Endodermal cell (in vitro differentiated cells): ENCODE measurements at places on chromosomes 6 and 20. TPM values are rescaled to one million over a fixed set of nuclear protein-coding genes. Genes with fewer than 3 reads are reported as not detected.

The ANKRD66 gene
- not detected in 3 replicates for total RNA-seq

The DNAH8 gene
- total RNA-seq = not detected in 3 replicates

The SCUBE3 gene
- 0.81 and 0.86 TPM in 2 replicates for total RNA-seq

The SRXN1 gene
- total RNA-seq = 9.7 and 12.0 TPM in 2 replicates

The STX11 gene
- total RNA-seq = 0.29 to 0.38 TPM in 2 of 3 replicates, not detected in the other

The TMEM244 gene
- total RNA-seq = not detected in 3 replicates

The HLA-F gene
- 0.48 and 1.1 TPM in 2 replicates for total RNA-seq

The TEAD3 gene
- 27.9 to 36.4 TPM (median 29.2 TPM) in 3 replicates for total RNA-seq

The LST1 gene
- 0.21 TPM in 1 of 3 replicates, not detected in the others for total RNA-seq

The GPANK1 gene
- 16.1 and 18.0 TPM in 2 replicates for total RNA-seq

The KCNB1 gene
- total RNA-seq = 0.70 and 0.84 TPM in 2 replicates

The LGSN gene
- total RNA-seq = 0.37 TPM in 1 of 2 replicates, not detected in the other

The CLPSL2 gene
- 1.0 and 1.1 TPM in 2 replicates for total RNA-seq

The GNRH2 gene
- total RNA-seq = 0.72 TPM in 1 of 3 replicates, not detected in the others

DNA sequence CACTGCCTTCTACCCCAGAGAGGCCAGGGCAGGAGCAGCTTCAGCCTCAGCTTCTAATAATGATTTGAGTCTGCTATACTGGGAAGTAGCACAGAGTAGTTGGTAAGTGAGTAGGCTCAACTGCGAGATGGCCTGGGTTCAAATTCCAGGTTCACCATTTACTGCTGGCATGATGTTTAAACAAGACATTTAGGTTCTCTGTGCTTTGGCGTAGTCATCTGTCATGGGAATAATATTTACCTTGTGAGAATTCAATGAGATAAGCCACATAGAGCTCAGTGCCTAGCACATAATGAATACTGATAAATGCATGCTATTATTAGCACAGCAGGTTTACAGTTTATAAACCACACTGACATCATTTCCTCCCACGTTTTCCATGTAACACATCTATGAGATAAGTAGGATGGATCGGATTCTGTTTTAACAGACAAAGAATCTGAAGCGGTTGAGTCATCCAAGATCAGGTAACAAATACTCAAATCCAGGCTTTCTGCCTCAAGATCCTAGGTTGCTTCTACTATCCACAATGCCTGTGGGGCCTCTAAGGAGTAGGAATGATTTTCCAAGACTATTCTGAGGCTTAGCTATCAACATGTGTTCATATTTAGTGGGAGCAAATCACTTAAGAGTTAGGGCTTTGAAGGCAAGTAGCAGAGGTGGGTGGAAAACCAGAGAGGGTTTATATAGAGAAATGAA lies 72.9 kb upstream of the DTNBP1 start:
- DNase-seq = no peak

- DNase-seq = no peak
Measured at GRCh38 chr20:47984437-47984836, 199.2 kb upstream of the SULF2 start.

GRCh38 chr6:10419749-10420545 lies 5.1 kb upstream of the TFAP2A start:
- no peak for DNase-seq

- no peak for DNase-seq
Measured at GRCh38 chr6:29729774-29730328, 6.6 kb downstream of the HLA-F start.

DNA sequence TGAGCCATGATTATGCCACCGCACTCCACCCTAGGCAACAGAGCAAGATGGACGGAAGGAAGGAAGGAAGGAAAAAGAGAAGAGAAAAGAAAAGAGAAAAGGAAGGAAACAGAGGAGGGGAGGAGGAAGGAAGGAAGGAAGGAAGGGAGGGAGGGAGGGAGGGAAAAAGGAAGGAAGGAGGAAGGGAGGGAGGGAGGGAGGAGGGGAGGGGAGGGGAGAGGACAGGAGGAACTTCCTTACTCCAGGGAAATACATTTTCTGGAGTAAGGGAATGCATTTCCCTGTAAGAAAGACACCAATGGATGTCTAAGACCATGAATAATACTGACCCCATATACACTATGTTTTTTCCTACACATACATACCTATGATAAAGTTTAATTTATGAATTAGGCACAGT lies 93.2 kb upstream of the NFATC2 start:
- DNase-seq = no peak

DNA sequence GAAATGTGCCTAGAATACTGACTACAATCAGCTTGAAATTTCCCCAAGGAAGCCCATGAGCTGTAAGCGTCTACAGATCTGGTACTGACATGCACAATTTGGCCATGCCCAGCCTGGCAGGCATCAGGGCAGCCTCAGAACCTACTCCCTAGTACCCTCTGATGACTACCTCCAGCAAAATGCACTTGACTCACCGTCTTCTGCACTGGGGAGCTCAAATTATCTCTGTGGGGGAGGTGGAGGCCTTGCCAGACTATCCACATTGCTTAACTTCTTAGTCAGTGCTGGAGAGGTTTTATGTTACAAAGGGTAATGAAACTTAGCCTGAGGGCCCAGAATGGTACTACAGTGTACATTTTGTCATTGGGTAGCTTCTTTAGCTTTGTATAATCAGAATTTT lies 126.0 kb upstream of the ADGRF1 start:
- DNase-seq = peak; percentile 47

GRCh38 chr6:7642791-7643190 lies 52.8 kb downstream of the SNRNP48 start:
- no peak for DNase-seq

DNA sequence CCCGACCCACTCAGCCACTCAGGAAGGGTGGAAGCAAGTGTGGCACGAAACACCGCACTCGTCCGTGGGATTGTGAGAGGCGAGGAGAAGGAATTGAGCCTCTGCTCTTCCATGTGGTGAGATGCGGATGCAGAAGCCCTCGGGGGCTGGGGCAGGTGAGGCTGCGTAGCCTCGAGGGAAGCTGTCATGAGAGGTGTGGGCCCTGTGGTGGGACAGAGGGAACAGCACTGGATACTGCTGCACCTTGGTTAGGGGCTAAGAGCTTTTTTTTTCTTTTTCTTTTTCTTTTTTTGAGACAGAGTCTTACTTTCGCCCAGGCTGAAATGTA lies 86.5 kb downstream of the PTPN1 start:
- DNase-seq = no peak

GRCh38 chr20:8875586-8875985 lies 193.3 kb upstream of the PLCB4 start:
- DNase-seq = no peak

- no peak for DNase-seq
Measured at GRCh38 chr20:5931411-5931810, 18.9 kb downstream of the TRMT6 start.

DNA sequence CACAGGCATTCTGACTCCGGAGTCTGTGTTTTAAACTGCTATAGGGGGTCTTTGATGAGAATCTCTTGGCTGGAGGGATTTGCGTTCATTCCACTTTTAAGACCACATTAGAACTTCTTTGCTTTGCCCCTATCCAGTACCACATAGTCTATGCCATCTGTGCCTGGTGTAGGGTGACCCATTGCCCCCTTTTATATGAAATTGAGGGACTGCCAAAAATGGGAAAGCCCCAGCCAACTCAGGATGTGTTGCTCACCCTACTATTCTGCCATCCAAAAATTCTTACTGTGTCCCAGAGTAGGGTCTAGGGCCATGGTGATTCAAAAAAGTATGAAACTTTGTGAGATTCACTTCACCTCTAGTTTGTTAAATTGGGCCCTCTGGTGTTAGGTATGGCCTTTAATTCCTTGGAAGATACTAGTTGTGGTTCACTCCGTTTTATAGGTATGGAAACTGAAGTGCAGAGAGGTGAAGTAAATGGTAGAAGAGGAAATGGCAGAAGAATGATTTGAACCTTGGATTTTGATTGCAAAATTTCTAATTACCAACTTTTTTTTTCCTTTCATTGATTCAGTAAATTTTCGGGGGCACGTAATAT lies 1.4 kb downstream of the PFDN4 start:
- no peak for DNase-seq

DNA sequence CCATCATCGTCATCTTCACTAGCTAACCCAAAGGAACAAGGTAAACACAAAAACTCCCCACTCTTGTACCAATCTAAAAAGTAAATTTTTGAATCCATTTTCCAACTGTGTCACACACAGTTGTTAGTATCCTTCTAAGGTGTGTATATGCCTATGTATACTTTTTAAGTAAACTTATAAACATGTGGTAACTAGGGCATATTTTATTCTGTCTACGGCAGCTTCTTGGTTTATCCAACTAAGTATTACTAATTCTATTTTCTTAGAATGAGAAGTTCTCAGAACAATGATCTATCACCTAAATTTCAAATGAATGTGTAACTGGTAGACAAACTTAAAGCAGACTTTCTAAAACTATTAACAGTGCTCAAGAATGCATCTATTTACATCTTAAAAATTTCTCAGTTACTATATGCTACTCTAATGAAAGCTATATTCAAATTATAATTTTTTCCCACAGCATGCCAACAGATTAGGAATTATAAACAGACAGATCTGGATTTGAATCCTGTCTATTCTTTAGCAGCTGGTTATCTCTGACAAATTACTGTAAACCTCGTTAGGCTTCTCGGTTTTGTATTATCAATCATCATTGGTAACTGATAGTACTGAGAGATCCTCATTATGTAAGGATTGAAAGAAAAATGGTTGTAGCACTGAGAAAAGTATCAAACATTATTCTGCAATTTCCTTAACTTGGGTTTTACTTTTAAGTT lies 1.8 kb upstream of the PLN start:
- DNase-seq = no peak

GRCh38 chr6:145865595-145865994 lies 51.0 kb upstream of the FBXO30 start:
- DNase-seq = no peak

DNA sequence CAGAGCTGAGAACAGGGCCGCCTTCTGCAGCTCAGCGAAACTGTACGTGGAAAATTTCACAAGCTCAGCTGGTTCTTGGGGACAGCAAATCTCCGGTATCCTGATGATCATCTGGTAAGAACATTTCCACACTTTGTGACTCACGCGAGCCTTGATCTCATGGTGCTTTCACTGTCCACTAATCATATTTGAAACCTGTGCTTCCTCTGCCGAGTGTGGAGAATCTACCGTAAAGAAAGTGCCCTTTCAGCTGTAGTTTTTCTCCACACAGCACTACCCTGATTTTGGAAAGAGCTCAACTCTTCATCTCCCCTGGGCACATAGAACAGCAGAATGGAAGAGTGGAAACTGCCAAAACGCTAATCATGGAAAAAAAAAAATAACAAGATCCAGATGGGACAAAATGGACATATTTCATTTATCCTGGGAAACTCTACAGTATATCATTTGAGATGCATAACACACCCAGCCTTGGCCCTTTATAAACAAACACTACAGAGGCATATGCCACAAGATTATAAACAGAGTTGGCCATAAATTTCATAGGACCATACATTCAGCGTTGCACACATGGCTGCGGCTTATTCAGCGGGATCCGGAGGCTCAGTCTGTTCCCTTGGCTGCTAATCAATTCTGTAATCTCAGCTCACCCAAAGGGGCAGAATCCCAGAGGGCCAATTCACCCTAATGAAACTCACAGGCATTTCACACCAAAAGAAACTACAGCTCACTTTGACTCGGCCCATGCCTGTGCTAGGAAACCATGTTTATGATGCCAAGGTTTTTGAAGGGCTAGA lies 434.5 kb downstream of the HDGFL1 start:
- DNase-seq = no peak

- peak; percentile 23 for DNase-seq
Measured at GRCh38 chr20:21564127-21564773, 50.4 kb upstream of the NKX2-2 start.

DNA sequence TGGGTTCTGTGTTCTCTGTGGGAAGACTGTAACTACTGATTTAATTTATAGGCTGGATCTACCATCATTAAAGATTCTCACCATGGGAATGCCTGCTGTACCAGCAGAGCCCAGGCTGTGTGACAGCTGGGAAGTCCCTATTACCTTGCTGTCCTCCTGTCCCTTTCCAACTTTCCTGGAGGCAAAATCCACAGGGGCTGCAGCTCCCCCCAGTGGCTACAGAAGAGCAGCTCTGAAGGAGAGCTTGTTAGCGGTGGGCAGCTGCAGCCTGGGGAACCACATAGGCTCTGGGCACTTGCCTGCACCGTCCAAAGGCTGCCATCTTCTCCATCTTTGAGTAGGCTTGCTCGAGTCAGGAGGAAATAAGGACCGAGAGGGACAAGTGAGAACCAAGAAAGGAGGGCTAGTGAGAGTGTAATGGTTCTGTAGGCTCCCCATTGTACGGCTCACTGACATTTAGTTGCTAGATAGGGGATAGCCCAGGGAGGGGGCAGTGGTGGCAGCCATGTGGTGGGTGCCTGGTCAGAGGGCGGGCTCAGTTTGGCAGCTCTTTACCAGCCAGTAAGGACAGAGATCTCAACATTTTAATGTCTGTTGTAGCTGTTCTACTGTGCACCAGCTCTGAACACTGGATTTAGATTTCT lies 155.1 kb upstream of the MLIP start:
- DNase-seq = peak; percentile 94

DNA sequence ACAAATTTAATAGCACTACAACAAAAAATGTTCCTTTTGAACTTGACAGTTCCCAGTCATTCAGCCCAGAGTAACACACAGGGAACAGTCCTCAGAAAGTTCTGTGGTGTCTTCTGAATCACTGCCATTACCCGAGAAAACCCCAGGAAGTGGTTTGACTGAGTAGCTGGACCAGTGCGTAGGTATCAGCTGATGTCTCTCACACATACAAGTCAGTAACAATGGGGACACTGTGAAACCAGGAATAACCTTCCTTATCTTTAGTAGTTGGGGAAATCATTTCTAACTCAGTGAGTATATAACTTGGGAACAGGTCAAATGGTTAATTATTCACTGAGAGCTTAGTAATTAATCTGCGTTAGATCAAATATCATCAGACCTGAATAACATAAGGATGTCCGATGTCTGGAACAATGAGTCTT lies 73.1 kb downstream of the HIVEP2 start:
- DNase-seq = no peak

GRCh38 chr20:43921227-43921780 lies 6.7 kb downstream of the TOX2 start:
- DNase-seq = no peak

GRCh38 chr6:36610956-36611336 lies 16.8 kb downstream of the SRSF3 start:
- DNase-seq = no peak

GRCh38 chr6:105382496-105382895 lies 20.4 kb downstream of the PREP start:
- DNase-seq = no peak

DNA sequence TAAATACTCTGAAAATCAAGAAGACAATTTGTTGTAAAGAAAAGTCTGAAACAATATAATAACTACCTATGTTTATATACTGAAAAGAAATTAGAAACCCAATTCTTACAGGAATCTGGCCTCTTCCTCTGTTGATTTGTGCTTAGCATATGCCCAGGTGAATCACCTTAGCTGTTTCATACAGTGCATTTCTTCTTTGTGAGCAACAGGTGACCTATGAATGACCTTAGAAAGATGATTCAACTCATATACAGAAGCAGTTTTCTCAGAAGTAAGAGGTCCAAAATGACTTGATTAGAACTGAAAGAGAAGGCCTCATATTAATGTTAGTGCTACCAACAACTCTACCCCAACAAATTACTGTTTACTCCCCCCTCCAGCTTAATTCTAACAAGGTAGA lies 419.5 kb upstream of the ID4 start:
- DNase-seq = no peak
